Pons (tissue), 1 donor: ENCODE measurements at places on chromosomes 7 and 10.

DNA sequence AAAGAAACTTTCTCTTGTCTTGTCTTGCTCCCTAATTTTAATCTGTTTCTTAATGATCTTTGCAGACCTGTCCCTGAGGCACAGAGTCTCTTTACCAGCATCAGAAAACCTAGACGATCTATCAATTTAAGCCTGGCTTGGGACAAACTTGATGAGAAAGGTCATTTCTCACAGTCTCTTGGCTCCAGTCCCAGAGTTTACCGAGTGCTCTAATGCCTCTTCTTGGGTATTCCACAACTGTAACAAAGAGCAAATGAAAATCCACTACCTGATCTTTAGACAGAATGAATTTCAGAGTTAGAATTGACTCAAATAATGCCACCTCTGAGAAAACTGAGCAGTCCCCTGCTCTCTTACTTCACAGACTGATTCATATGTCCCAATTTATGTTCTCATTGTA is 106.4 kb upstream of the DNAJB12 start:
- no peak for DNase-seq

- DNase-seq = no peak
Observed at GRCh38 chr7:141619745-141620144, 68.5 kb downstream of the AGK start.

GRCh38 chr7:99270702-99271101 is 1.9 kb upstream of the MYH16 start:
- DNase-seq = no peak

DNA sequence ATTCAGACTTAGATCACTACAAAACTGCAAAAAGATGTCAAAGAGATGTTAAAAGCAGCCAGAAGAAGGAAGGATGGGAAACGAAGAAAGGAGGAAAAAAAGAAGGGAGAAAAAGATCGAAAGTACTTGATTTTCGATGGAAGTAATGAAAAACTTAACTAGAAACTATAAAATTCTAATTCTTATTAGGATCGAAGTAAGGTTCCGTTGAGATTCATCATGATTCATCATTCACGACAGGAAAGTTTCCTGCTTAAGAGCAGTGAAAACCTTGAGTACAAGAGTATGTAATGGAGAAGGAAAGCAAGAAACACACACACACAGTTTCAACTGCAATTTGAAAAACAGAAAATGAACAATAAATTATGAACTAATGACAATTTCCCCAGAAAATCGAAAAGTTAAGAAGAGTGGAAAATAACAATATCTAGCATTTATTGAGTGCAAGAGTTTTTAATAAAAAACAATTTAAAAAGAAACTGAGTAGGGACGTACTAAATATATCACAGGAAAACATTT is 1.1 kb upstream of the ING3 start:
- DNase-seq = peak; percentile 22

DNA sequence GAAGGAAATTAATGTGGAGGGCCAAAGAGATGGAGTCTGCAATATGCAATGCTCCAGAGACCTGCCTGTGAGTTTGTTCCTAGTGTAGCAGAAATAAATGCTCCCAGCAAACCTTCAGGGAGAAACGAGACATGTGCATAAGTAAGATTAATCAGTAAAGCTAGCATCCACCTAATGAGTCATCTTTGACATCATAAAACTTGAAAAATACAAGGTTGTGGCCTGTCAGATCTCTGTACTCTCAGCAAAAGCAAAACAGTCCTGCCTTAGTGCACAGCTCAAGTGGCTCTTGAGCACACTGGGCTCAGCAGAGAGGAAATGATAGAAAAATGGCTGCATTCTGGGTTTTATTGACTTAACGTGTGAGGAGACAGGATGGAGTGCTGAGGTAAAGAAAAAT is 32.5 kb upstream of the ERCC6 start:
- DNase-seq = no peak

DNA sequence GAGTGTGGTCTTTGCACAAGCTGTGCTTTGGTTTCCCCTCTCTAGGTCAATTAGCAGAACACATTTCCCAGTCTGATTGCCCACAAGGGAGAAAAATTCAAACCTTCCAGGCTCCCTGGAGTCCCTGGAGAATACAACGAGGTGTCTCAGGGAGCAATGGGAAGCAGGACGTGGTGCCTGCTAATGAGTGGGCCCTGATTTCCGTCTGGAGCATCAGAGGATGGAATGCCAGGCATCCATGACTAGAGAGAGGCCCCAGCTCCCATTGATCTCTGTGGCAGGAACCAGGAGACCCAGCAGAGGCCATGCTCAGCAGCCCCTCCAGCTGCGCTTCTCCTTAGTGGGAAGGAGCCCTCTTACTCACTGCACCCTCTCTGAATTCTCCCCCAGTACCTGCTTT is 33.2 kb upstream of the TLX1 start:
- DNase-seq = no peak

DNA sequence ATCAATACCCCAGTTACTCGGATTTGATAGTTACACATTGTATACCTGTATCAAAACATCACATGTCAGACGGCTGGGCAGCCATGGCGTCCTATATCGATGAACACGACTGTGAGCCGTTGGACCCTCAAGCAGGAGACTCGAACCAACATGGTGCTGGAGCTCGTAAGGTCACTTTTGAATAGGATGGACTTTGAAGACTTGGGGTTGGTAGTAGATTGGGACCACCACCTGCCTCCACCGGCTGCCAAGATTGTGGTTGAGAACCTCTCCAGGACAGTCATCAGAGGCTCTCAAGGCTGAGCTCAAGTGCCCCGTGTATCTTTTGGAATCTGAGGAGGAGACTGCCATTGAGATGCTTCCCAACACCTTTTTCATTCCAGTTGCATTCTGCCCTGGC is 1.9 kb upstream of the RINT1 start:
- no peak for DNase-seq

DNA sequence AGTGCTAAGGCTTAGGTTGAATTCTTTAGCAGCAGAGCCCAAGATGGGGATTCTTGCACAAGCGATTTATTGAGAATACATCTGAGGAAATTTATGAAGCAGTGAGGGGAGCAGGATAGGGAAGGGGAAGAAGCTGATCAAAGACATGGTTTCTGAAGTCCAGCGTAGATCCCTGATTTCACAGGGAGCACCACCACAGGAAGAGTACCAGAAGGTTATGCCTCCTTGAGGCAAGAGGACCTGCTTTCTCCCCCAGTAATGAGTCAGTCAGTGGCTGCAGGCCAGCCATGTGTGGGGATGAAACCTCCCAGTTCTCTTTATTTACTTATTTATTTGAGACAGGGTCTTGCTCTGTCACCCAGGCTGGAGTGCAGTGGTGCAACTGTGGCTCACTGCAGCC is 35.0 kb upstream of the CBLL1 start:
- no peak for DNase-seq
